Thoracic aorta (tissue), 2 donors: ENCODE measurements at places on chromosomes 2 and 18. TPM values are rescaled to one million over a fixed set of nuclear protein-coding genes. Genes with fewer than 3 reads are reported as not detected.

DNA sequence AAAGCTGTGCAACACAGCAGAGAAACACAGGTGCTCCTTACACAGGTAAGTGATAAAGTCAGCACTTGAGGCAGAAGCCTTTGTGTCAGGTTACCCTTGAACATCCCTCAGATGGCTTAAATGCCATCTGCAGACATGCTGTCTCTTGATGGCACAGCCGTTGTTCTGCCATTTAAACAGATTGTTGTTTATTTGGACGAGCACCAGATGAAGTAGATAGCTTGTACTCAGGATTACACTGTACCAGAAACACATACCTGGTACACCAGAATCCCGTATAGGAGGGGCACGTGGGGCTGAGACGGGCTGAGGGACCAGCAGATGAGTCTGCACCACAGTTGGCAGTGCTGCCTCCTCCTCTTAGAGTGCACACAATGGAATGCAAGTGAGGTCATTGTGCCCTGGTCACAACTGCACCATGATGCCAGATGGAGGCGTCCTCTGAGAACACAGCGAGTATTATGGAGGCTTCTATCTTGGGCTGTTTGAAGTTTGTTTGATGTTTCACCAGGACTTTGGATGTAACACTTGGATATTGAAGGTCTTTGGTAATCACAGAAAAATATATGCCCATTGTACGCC, 143.0 kb downstream of the TANC1 start:
- DNase-seq: no peak
- peaks cover 29% of the 10 kb centered on the region for H3K4me1 ChIP-seq

DNA sequence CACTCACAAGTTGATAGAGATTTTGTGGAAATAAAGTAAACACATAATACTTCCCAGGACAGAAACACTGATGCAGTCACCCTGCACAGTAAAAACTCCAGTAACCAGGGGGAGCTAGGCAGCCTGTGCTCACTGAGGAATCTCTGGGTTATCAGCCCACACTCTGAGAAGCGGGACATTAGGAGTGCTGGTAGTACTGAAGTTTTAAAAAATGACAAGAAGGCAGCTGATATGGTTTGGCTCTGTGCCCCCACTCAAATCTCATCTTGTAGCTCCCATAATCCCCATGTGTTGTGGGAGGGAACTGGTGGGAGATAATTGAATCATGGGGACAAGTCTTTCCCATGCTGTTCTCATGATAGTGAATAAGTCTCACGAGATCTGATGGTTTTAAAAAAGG, 31.4 kb downstream of the KCTD1 start:
- H3K27me3 ChIP-seq: no peaks in the 10 kb centered on the region
- DNase-seq: no peak
- no peak overlapping the region for H3K27ac ChIP-seq
- H3K36me3 ChIP-seq: no peaks in the 10 kb centered on the region
- no peak overlapping the region for H3K4me3 ChIP-seq

UGT1A8 gene
- not detected for total RNA-seq

- no peaks in the 10 kb centered on the region for H3K27me3 ChIP-seq
- H3K36me3 ChIP-seq: no peaks in the 10 kb centered on the region
- H3K27ac ChIP-seq: no peak overlapping the region
- no peak for DNase-seq
- no peaks in the 10 kb centered on the region for H3K4me1 ChIP-seq
Measured at GRCh38 chr18:41268271-41268670, 686.8 kb upstream of the PIK3C3 start.

DNA sequence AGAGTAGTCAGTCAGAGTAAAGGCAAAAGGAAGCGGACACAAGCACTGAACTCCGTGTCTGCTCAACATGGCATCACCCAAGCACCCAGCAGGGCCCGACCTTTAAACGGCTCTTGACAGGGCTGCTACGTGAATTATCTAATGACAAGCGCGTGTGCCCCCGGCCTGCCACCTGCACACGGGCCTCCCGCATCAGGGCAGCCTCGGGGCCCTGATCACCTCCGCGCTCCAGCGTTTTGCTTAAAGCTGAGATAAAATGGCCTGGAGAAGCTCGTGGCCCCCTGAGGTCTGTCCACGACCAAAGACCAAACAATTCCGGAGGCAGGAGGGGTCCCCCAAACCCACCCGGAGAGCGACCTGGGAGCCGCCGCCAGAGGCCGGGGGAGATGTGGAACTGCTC, 376 bp downstream of the NDUFA10 start:
- H3K27ac ChIP-seq: no peak overlapping the region
- no peaks in the 10 kb centered on the region for H3K27me3 ChIP-seq
- peaks cover 12% of the 10 kb centered on the region for H3K4me1 ChIP-seq
- H3K36me3 ChIP-seq: peaks cover 8% of the 10 kb centered on the region
- H3K4me3 ChIP-seq: peak overlapping the region; percentile 100

- no peaks in the 10 kb centered on the region for H3K36me3 ChIP-seq
- DNase-seq: no peak
- no peaks in the 10 kb centered on the region for H3K27me3 ChIP-seq
- no peak overlapping the region for H3K4me3 ChIP-seq
- no peaks in the 10 kb centered on the region for H3K4me1 ChIP-seq
Measured at GRCh38 chr2:186065491-186065890, 326.9 kb downstream of the FSIP2 start.

RAB6C gene
- not detected for total RNA-seq

DNA sequence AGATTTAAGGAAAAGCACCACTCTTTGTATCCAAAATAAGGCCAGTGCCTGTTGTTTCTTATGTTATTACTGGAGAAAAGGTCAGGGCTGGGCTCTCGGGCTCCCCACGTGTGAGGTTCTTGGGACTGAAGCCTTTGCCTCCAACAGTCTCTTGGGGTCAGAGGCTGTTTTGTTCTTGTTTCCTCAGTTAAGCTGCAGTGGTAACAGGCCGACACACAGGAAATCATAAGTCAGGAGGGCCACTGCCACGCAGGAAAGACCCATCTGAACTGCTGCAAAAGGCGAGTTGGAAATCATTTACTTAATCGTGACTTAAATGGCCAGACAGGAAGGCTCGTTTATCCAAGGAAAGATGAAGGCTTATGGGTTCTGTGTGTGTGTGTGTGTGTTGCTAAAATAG, 30.3 kb upstream of the IL37 start:
- H3K4me1 ChIP-seq: no peaks in the 10 kb centered on the region
- DNase-seq: no peak
- no peak overlapping the region for H3K4me3 ChIP-seq
- H3K27me3 ChIP-seq: no peaks in the 10 kb centered on the region
- H3K36me3 ChIP-seq: no peaks in the 10 kb centered on the region

GRCh38 chr2:141311430-141311829, 819.4 kb downstream of the LRP1B start:
- no peak for DNase-seq
- H3K4me3 ChIP-seq: no peak overlapping the region
- no peaks in the 10 kb centered on the region for H3K36me3 ChIP-seq
- no peaks in the 10 kb centered on the region for H3K27me3 ChIP-seq

- no peaks in the 10 kb centered on the region for H3K27me3 ChIP-seq
- H3K4me1 ChIP-seq: no peaks in the 10 kb centered on the region
- no peak for DNase-seq
- no peak overlapping the region for H3K27ac ChIP-seq
- H3K36me3 ChIP-seq: no peaks in the 10 kb centered on the region
- no peak overlapping the region for H3K4me3 ChIP-seq
Measured at GRCh38 chr2:149652526-149652925, 65.0 kb upstream of the MMADHC start.

DNA sequence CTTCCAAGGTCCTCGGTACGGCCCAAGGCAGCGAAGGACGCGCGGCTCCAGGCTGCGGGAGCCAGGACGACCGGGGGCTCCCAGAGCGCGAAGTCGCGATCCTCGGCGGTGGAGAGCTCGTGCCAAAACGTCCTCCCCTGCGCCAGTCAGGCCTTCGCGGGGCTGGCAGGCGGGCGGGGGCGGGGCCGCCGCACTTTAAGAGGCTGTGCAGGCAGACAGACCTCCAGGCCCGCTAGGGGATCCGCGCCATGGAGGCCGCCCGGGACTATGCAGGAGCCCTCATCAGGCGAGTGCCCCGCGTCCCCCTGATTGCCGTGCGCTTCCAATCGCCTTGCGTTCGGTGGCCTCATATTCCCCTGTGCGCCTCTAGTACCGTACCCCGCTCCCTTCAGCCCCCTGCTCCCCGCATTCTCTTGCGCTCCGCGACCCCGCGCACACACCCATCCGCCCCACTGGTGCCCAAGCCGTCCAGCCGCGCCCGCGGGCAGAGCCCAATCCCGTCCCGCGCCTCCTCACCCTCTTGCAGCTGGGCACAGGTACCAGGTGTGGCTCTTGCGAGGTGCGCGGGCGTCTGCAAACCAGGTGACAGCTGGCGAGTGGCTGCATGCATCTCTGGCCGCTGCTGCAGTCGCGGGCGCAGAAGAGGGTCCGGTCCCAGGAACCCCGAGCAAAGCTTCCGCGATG, at the start of gene CIDEA:
CIDEA (plus strand) TSS at position 226 of the 684 bp plus-strand sequence; CDS start at position 249, 23 bp downstream.
- DNase-seq: no peak
- H3K4me3 ChIP-seq: peak within 1 kb of the TSS; percentile 71
- H3K27ac ChIP-seq: no peak within 1 kb of the TSS
- H3K4me1 ChIP-seq: peaks cover 14% of the 10 kb centered on the region
- H3K36me3 ChIP-seq: no peaks in the 10 kb centered on the region
- no peaks in the 10 kb centered on the region for H3K27me3 ChIP-seq

GRCh38 chr18:6052449-6052913, 157.2 kb upstream of the TMEM200C start:
- no peaks in the 10 kb centered on the region for H3K36me3 ChIP-seq
- no peak overlapping the region for H3K4me3 ChIP-seq
- no peak for DNase-seq
- no peak overlapping the region for H3K27ac ChIP-seq
- no peaks in the 10 kb centered on the region for H3K27me3 ChIP-seq

- H3K27me3 ChIP-seq: no peaks in the 10 kb centered on the region
- no peak overlapping the region for H3K4me3 ChIP-seq
- no peak for DNase-seq
- no peaks in the 10 kb centered on the region for H3K36me3 ChIP-seq
- H3K27ac ChIP-seq: peak overlapping the region; percentile 50
Measured at GRCh38 chr2:189150033-189150432, 29.5 kb downstream of the COL5A2 start.

DNA sequence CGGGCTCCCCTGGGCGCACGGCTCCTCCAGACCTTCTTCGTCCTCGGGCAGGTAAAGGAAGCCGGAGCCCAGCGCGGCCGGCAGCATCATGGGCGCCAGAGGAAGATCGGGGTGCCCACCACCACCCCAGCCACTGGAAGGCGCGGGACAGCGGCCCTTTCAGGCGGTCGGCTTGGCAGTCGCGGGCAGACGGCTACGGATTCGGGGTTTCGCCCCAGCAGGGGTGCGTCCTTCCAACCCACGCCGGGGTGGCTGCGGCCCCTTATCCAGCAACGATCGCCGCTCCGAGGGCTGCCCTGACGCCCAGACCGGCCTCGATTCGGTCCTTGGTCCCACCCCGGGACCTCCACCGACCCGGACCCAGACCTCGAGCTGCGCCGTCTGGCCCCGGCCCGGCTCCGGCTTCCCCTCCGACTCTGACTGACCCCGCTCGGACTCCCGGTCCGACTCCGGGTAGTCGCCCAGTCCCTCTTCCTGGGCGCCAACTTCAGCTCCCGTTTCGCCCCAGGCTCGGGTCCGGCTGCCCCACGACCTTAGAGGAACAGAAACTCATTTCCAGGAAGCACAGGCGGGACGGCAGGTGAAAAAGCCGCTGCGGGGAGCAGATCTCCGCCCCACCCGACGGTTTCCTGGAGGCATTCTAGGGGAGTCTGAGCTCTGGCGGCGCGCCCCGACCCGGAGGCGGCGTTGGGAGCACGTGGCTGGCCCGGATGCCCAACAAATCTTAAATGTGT, 30.2 kb upstream of the SSB start:
- H3K36me3 ChIP-seq: no peaks in the 10 kb centered on the region
- no peak for DNase-seq
- no peaks in the 10 kb centered on the region for H3K4me1 ChIP-seq
- H3K27ac ChIP-seq: no peak overlapping the region
- peak overlapping the region; percentile 72 for H3K4me3 ChIP-seq

DNA sequence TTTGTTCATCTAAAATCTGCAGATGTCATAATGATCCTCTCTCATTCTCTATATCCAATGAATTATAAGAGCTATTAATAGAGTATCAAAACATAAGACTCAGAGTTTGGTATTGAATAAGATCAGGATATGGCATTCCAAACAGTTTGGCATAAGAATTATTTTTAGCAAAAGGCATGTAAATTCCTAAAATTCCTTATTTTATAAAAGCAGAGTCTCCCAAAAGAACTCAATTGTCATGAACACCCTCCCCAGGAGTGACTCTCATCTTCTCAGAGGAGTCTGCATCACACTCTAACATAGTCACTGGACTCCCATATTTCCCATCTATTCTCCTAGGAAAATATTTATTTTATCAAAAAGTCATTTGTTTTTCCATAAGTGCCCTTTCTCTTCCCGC, 1710.2 kb upstream of the SLC39A10 start:
- no peak for DNase-seq
- no peak overlapping the region for H3K4me3 ChIP-seq
- no peaks in the 10 kb centered on the region for H3K27me3 ChIP-seq
- H3K27ac ChIP-seq: no peak overlapping the region
- H3K4me1 ChIP-seq: no peaks in the 10 kb centered on the region
- H3K36me3 ChIP-seq: no peaks in the 10 kb centered on the region

DNA sequence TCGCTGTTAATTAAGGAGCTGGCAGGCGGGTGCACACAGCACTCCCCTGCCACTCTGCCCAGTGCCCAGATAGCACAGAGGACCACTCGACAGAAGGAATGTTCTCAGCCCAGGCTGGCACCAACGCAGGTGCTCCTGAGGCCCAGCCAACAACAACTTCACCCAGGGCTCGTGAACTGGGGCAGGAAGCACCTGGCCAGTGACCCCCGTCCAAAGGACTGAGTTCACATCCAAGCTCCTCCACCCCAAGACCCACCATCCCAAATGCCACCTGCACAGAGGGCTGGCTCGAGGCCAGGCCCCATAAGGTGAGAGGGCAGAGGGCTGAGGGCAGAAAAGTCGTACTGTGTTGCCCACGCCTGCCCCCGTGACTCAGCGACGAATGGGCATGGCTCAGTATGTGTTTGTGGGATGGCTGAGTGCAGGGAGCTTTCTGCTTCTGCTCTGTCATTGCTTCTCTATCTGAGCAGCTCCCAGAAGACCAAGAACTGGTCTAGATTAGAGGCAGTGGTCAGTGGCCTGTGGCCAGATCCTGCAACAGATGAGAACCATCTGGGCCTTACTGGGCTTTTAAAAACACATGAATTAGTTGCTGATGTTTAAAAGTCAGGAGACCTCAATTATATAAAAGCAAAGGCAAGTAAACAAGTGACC, 68.4 kb downstream of the POLR1A start:
- H3K27me3 ChIP-seq: no peaks in the 10 kb centered on the region
- H3K27ac ChIP-seq: peak overlapping the region; percentile 83
- peaks cover 31% of the 10 kb centered on the region for H3K36me3 ChIP-seq
- DNase-seq: peak; percentile 55

ACMSD gene
- not detected for total RNA-seq

DNA sequence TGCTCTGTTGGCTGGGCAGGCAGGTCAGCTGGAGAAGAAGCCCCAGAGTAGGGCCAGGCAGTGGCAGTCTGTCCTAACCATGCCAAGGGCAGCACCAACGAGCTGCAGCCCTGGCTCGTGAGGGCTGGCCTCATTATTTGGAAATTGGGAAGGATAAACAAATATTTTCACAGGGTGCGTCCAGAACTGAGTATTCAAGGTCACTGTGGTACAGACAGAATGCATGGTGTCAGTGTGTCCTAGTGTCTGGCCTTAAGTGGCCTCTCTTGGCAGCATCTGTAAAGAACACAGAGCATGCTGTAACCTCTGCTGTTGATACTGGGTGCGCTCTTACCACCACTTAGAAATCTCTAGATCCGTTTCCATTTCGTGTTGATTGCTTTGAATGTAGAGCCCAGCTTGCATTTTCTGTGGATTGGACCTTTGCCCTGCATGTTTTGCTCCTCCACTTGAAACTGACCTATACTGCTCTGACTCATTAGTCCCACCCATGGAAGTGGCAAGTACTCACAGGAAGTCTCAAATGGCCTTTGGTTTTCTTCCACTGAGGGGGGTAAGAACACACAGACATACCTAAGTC, 88.2 kb downstream of the GREB1L start:
- H3K4me1 ChIP-seq: peaks cover 6% of the 10 kb centered on the region
- DNase-seq: no peak
- H3K4me3 ChIP-seq: no peak overlapping the region
- H3K36me3 ChIP-seq: no peaks in the 10 kb centered on the region

SLC8A1 gene
- 31.2 TPM for total RNA-seq
